Placental pericyte (primary cell): ENCODE measurements at places on chromosomes 7 and 10. TPM values are rescaled to one million over a fixed set of nuclear protein-coding genes. Genes with fewer than 3 reads are reported as not detected.

SPDYE1 gene
- total RNA-seq, result not detected in 2 replicates

CPA4 gene
- total RNA-seq, result 9.4 and 9.7 TPM in 2 replicates

INA gene
- total RNA-seq, result 0.66 and 3.7 TPM in 2 replicates

PDCD11 gene
- 44.2 and 62.6 TPM in 2 replicates for total RNA-seq

WNT8B gene
- not detected in 2 replicates for total RNA-seq

TAS2R60 gene
- 0.29 TPM in 1 of 2 replicates, not detected in the other for total RNA-seq

LRRTM3 gene
- under 0.01 TPM in 1 of 2 replicates, not detected in the other for total RNA-seq

RADIL gene
- 0.86 and 1.8 TPM in 2 replicates for total RNA-seq

CPEB3 gene
- total RNA-seq, result 0.86 and 1.8 TPM in 2 replicates

SYT15 gene
- 0.22 and 0.43 TPM in 2 replicates for total RNA-seq

ZNF488 gene
- under 0.01 TPM in 1 of 2 replicates, not detected in the other for total RNA-seq

AASS gene
- 27.6 TPM in 2 replicates for total RNA-seq

NAT16 gene
- not detected in 2 replicates for total RNA-seq

PLEKHS1 gene
- total RNA-seq, result under 0.01 TPM in 1 of 2 replicates, not detected in the other

TFR2 gene
- total RNA-seq, result 0.44 TPM in 1 of 2 replicates, not detected in the other

TMEM229A gene
- not detected in 2 replicates for total RNA-seq

CTTNBP2 gene
- total RNA-seq, result 2.4 TPM in 1 of 2 replicates, not detected in the other

MMRN2 gene
- total RNA-seq, result 0.88 and 2.0 TPM in 2 replicates

GAD2 gene
- total RNA-seq, result not detected in 2 replicates

CACNA2D1 gene
- total RNA-seq, result 63.0 and 66.6 TPM in 2 replicates

OR2A1 gene
- total RNA-seq, result 0.14 TPM in 1 of 2 replicates, not detected in the other

TMEM178B gene
- total RNA-seq, result under 0.01 TPM in 1 of 2 replicates, not detected in the other

AOAH gene
- total RNA-seq, result not detected in 2 replicates

ADGRA1 gene
- total RNA-seq, result not detected in 2 replicates

BCL7B gene
- 47.2 and 48.6 TPM in 2 replicates for total RNA-seq

TCF7L2 gene
- 8.6 and 13.8 TPM in 2 replicates for total RNA-seq

PARD3 gene
- total RNA-seq, result 52.0 and 98.0 TPM in 2 replicates

HPS1 gene
- total RNA-seq, result 40.4 and 68.5 TPM in 2 replicates

LBX1 gene
- not detected in 2 replicates for total RNA-seq

CSGALNACT2 gene
- total RNA-seq, result 30.1 and 33.0 TPM in 2 replicates

PDK4 gene
- total RNA-seq, result under 0.01 TPM in 1 of 2 replicates, not detected in the other

TSPAN15 gene
- total RNA-seq, result 13.5 and 17.1 TPM in 2 replicates

HTR7 gene
- 13.5 and 18.2 TPM in 2 replicates for total RNA-seq

WNT2 gene
- total RNA-seq, result 2.7 and 21.7 TPM in 2 replicates

BMI1 gene
- total RNA-seq, result 22.3 and 29.9 TPM in 2 replicates

FRA10AC1 gene
- 6.6 and 10.7 TPM in 2 replicates for total RNA-seq

SEMA3D gene
- total RNA-seq, result 1.3 and 1.6 TPM in 2 replicates

IKZF1 gene
- not detected in 2 replicates for total RNA-seq

HGF gene
- 282 and 285 TPM in 2 replicates for total RNA-seq

PILRA gene
- not detected in 2 replicates for total RNA-seq

CYP26C1 gene
- 0.14 TPM in 1 of 2 replicates, not detected in the other for total RNA-seq

ARHGEF5 gene
- total RNA-seq, result 2.2 and 3.1 TPM in 2 replicates

HOXA1 gene
- total RNA-seq, result 0.14 TPM in 1 of 2 replicates, not detected in the other

CDH23 gene
- under 0.01 and 0.14 TPM in 2 replicates for total RNA-seq

NUTM2A gene
- total RNA-seq, result 0.66 and 0.86 TPM in 2 replicates

TMEM176B gene
- 0.29 TPM in 1 of 2 replicates, not detected in the other for total RNA-seq

MINPP1 gene
- total RNA-seq, result 53.0 and 67.0 TPM in 2 replicates

SUN3 gene
- not detected in 2 replicates for total RNA-seq

TCAF2 gene
- 0.22 and 1.9 TPM in 2 replicates for total RNA-seq

SLC35G1 gene
- total RNA-seq, result 1.8 and 4.0 TPM in 2 replicates

ACBD7 gene
- 0.72 TPM in 1 of 2 replicates, not detected in the other for total RNA-seq

TET1 gene
- total RNA-seq, result 7.3 and 8.1 TPM in 2 replicates

PRKRIP1 gene
- 15.2 and 16.4 TPM in 2 replicates for total RNA-seq
